ENCODE measurements at places on chromosomes 4 and X.

DNA sequence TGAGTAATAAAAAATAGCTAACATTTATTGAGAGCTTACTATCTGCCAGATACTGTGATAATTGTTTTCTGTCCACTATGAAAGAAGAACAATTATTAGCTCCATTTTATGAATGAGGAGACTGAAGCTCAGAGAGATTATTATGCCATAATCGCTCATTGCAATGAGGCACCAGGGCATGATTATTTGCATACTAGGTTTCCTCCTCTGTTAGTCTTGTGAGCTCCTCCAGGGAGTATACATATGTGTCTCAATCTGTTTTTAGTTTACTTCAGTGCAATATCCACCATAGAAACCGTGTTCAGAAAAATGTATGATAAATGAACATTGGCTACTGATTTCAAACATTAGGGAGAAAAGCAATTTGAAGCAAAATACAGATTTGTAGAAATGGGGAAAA, 139.4 kb upstream of the OTUD4 start:
- no peak for DNase-seq

DNA sequence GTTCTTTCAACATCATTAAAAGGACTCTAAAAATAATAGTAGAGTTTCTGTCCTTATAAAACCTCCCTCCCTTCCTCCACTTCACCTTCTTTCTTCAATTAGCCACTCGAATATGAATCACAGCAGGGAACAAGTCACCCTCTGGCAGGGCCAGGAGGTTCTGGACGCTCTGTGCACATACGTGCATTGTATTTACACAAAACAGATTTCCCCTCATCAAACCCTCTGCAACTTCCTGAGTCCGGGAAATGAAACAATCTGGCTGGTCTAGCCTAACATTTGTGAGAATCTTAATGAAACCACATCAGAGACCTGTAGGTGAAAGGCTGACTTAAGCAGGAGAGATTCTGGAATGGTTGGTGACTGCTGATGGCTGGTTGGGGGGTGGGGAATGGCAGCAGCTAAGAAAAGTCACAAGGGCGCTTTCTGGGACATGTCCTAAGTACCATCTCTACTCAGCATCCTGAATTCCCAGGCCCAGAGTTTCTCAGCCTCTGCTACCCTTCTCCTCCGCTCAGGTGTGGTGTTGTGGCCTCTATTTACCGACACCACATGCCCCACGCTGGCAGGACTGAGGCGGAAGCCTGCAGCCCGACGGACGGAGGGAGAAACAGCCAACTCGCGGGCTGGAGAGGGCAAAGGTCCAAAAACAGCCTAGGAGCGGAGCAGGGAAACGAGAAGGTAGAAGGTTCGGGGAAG, 1.0 kb downstream of the ZDHHC9 start:
- no peak for DNase-seq

GRCh38 chr4:145285928-145286327, 105.5 kb upstream of the OTUD4 start:
- DNase-seq = no peak

DNA sequence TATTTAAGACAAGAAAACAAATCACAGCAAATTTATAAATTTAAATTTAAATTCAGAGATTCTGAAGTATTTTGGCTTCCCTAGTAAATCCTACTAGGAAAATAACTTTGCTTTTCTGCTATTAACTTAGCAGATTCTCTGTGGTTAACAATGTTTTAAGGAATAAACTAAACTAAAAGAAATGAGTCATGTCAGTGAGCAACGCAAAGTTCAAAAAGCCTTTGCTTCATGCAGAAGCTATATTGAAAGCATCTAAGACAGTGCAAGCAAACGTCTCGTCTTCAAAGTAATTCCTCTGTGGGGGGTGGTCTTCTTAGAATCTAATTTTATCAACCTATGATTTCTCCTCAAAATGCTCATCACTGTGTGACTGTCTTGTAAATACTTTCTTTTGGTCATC, 30.1 kb downstream of the GABRB1 start:
- DNase-seq = no peak

DNA sequence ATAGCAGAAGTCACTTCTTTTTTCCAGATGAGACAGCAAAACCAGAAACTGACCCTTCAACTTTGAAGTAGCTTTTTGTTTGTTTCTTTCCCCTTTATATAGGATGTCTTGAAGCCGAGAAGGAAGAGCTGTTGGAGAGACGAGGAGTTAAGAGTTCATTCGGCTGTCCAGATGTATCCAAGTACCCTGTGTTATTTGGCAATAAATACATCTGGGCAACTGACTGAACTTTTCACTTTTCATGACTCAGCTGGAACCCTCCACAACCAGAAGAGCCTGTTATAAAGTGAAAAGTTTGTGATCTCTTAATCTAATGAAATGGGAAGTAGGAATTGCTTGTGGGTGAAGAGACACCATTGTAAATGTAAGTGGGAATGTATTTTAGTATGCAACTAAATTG, 131.2 kb downstream of the HTR2C start:
- DNase-seq = no peak

GRCh38 chr4:176718881-176719280, 73.8 kb downstream of the VEGFC start:
- DNase-seq = no peak

DNA sequence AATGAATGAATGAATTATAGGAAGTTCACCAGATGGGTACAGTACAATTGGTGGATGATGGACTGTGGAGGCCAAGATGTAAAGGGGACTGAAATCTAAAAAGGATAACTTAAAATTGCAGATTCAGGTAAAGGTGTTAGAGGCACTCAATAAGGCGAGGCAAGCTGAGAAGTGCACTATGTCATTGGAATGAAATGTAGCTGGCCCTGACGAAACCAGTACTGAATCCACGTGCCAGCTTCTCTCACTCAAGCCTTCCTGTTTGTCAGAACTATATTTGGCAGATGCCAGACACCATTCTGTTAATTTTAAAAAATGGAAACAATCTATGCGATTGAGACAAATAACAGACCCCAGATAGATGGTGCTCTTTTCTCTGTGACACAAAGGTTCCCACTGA, 1039.1 kb upstream of the TENM3 start:
- no peak for DNase-seq

DNA sequence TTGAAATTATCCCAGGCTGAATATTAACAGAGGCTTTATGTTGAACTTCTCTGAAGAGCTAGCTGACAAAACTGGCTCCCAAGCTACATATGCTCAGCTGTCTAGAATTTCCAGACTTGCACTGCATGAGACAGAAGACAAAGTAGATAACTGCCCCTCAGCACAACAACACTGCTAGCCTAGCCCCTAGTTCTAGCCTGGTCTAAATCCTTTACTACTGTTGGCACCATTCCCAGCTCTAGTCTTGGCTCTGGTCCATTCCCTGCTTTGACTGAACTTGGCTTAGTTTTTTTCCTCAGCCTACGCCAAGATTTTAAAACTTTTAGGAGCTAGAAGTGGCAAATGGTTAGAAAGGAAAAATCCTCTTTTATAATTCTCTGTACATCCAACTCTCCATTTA, 7.6 kb upstream of the OPHN1 start:
- peak; percentile 52 for DNase-seq

GRCh38 chr4:141331534-141332358, 111.1 kb downstream of the ZNF330 start:
- DNase-seq = no peak

GRCh38 chr4:115090483-115091075, 22.8 kb downstream of the NDST4 start:
- DNase-seq = no peak

- DNase-seq = no peak
Measured at GRCh38 chrX:41526925-41527324, 79.8 kb downstream of the NYX start.

DNA sequence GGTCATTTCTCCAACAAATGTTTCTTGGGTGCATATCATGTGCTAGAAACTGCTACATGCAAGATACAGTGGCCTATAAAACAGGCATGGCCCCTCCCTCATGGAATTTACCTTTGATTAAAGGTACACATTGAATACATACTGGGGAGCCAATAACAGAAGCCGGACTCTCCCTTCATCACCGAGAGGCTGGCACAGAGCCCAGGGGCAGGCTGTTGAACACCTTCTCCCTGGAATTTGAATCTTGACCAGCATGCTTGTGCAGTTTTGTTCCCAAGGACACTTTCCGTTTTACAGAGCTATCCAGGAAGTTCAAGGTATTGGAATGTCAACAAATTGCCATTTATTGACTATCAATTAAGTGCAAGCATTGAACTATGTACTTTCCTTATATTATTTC, 33.2 kb downstream of the PPARGC1A start:
- no peak for DNase-seq

GRCh38 chrX:109987884-109988283, 15.0 kb upstream of the TMEM164 start:
- no peak for DNase-seq

GRCh38 chr4:184647266-184648053, 1.8 kb downstream of the CASP3 start:
- DNase-seq = no peak

DNA sequence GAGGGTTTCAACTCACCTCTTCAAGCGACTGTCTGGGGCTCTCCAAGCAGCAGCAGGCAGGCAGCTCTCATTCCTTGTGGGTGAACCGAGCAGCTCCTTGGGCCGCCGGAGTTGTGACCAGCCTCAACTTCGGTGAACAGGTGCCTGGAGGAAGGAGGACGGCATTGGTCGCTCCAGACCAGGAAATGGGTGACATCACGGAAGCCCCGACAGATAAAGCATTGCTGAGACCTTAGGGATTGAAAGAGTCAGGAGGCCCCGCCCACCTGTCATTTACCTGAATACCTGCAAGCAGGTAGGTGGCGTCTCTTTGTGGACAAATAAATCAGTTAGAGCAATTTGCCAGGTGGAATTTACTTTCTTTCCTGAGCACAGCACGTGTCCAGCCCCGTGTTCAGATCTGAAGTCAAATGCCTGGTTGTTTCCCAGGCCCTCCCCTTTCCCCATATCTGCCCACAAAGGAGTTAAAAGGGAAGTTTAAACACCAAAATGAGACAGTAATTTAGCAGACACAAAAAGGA, at the start of gene LNX1:
TSS of gene LNX1 (minus strand) at position 115 of the 521 bp plus-strand sequence. CDS start 17,484 bp downstream, outside the sequence.
- no peak for DNase-seq

- DNase-seq = no peak
Measured at GRCh38 chrX:40420899-40421729, 159.7 kb upstream of the ATP6AP2 start.

GRCh38 chrX:100435726-100436125, 25.7 kb upstream of the PCDH19 start:
- DNase-seq = no peak

DNA sequence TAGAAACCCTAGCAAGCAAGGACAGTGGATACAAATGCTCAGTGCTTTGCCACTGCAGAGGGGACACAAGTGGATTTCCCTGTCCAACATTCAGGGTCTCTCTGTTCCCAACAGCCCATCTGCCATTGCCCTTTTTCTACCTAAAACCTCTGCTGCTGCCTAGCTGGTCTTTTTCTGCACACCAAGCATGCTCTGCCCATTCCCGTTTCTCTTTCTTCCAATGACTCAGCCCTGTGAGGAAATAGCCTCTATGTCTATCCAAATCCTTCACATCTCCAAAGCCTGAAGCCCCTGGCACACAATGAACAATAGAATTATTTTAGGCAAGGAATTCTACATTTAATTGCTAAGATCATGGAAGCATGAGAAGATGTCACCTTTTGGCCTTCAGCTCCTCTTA, 5.7 kb upstream of the AMELX start:
- DNase-seq = no peak

GRCh38 chrX:134184936-134185335, 52.0 kb upstream of the CCDC160 start:
- DNase-seq = no peak

GRCh38 chr4:61462451-61463326, 262.6 kb downstream of the ADGRL3 start:
- DNase-seq = peak; percentile 33

DNA sequence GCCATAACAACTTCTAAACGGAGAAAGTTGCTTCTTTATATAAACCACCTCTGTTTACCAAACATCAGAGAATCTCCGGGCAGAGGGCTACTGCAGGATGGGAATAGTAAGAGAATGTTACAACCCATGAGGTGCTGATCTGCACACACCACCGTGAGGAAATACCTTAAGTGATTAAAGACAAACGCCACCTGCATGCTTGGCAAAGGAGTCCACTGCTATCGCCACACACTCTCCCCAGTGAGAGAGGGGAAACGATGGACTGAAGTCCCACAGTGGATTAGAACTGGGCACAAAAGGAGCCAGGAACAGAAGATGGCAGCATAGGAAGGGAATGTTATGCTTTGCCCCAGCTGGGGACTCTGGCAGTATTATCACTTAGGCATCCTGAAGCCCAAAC, 15.6 kb downstream of the MAML3 start:
- DNase-seq = no peak

DNA sequence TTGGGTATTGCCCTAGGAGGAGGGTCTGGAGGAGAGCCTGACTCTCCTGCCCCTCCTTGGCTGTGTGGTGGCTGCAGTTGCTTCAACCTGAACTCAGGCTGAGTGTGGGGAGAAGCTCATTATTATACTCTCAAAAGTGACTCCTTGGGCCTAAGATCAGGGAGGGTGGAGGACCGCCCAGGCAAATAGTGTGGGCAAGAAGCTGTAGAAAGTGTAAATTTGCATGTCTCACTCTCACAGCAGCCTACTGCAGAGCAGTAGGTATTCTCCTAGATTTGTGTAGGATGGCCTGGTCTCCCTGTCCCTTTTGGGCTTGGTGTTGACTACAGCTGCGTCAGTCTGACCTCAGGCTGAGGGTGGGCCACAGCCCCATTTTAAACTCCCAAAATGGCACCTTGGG, 156.1 kb downstream of the ZNF330 start:
- no peak for DNase-seq

DNA sequence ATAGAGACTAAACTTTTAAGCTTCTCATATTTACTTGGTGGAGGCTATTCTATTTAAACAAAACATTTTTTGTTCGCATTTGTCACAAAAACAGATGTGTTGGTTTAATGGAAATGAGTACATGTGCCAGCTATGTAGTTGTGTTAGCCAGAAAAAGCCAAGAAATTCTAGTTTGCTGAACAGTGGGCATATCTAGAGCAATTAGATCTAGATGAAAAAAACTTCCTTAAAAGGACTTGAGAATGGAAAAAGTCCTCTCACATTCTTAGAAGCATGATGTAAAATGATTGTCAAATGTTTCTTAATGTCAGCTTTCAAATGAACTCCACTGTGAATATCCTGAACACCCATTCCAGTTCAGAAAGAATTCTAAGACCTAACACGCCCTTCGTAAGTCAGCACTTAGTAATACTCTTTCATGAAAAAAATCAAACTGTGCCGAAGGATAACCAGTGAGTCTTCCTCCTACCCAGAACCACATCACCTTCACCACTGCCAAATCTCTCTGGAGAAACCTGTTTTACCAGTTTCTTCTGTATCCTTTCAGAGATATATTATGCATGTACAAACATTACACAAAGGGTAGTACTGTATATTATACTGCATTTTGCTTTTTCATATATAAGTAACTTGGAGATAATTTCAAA, 28.2 kb downstream of the PHKA1 start:
- no peak for DNase-seq

- peak; percentile 25 for DNase-seq
Measured at GRCh38 chrX:24145303-24146186, 4.0 kb upstream of the ZFX start.

- no peak for DNase-seq
Measured at GRCh38 chr4:110867251-110867960, 244.5 kb upstream of the PITX2 start.

DNA sequence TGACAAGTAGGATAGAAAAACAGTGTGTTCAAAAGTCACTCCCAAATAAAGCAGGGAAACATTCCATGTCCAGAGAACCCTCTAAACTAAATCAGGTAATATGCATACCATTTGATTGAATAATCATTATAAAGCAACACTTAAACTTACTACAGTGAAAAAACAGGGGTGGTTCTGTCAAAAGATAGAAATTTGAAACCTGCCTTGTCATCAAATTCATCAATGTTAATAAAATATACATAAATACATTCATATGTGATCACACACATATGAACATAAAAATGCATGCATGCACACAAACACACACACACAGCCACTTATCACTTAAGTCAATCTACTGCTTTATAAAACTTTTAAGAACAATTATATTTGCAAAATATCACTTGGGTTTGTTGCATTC, 485.8 kb upstream of the TECRL start:
- DNase-seq = no peak
